Activated CD4-positive, alpha-beta T cell treated with anti-CD3 and anti-CD28 coated beads, Interleukin-2, amount 50 U/mL, for 4 hours (primary cell): ENCODE measurements at places on chromosomes 4 and X.

DNA sequence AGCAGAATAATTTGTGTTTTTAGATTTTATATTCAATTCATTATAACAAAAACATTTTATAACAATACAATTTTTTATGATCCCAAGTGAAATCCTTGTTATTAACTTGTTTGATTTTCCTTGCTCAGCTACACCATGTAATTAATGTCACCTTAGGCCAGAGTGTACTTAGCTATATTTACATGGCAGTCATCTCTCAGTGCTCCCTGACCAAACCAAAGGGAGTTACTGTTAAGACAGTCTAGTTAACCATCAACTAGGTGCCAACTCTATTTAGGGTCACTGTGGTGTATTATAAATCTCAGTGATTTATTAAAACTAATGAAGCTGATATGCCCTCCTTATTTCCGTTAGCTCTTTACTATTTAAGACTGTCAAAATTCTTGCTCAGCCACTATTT lies 44.4 kb downstream of the CCDC158 start:
- DNase-seq: no peak

DNA sequence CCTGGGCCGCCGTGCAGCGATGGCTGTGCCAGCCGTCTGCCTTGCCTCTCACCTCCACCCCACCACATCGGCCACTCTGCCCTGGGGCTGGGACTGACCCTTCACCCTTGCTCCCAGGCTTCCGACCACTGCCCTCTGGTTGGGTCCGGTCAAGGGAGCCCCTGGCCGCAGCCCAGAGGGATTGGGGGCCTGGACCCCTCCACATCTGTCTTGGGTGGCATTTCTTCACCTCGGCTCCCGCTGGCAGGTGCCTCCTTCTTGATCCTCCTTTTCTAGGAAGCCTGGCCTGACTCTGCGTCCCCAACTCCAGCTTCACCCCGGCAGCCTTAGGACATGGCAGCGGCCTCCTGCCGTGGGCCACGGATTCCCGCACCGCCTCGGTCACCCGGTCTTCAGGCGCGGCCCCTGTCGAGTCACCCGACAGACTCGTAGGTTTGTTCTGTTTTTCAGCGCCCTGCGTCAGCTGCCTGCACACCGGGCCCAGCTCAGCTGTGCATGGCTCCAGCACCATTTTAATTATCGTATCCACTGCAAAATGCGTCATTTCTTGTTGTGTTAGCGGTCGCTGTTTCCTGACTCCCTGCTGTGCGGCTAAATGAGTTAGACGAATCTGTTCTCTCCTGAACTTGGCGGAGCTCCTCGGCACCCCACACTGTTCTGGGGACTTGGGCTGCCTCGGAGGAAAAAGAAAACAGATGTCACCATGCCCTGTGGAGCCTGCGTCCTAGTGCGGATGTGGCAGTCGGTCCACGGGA lies 124.0 kb downstream of the FAM53A start:
- DNase-seq: no peak

- DNase-seq: no peak
Observed at GRCh38 chrX:15301924-15302323, 13.5 kb downstream of the ASB11 start.

DNA sequence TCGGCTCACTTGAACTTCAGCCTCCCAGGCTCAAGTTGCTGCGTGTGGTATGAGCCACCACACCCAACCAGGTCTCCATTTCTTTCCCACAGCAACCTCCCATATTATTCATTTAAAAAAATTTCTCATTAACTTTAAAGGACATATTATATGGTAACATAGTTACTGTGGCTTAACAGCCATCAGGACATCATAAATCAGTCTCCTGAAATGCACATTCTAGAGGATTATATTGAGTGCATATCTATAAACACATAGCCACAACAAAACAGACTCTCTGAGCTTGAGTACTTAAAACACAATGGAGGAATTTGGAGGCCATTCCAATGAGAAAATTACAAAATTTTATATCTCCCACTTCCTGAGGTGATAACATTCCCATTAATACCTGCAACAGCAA lies 61.5 kb downstream of the CORIN start:
- no peak for DNase-seq

DNA sequence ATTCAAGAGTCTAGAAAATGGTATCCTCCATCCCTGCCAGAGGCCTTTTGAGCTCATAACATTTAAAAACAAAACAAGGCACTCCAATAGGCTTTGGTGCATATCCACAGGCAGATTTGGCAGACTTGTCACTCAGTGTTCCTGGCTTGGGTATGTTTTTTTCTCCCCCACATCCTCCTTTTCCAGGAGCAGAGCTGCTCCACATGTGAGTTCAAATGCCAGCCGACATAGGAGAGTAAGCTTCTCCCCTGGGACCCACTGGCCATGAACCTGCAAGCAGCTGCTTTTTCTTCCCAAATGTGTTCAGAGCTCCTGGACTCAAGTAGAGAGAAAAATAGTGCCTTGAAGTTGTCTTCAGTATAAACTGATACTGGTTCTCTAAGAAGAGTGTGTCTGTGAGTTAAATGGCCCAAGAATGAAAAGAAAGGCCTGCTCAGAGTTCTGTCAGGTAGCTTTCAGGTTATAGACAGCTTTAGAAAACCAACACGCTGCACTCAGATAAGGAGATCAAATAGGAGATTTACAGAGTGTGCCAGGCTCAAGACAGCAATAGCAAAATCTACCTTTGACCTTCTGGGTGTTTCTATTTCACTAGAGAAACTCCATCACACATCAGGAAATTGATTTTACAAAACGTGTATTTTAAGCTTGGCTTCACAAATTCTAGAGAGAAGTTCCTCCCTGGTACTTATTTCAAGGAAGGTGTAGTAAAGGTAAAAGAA lies 162.5 kb upstream of the GALNT7 start:
- DNase-seq: no peak

DNA sequence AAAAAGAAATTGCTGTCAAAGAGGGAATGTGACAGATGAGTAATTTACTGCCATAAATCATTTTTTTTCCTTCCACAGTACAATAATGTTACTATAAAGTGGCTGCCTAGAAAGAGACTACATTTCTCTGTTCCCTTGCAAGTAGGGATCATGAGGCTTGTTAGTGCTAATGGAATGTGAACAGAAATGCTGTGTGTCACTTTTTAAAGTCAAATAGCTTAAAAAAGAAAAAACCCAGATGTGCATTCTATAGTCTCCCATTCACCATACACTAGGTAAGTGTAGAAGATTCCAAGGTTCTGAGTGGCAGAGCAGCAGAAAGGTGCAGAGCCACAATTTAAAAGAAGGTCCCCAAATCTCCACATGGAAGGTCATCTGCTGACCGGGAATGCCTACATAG lies 328.4 kb downstream of the CAMK2D start:
- DNase-seq: no peak

DNA sequence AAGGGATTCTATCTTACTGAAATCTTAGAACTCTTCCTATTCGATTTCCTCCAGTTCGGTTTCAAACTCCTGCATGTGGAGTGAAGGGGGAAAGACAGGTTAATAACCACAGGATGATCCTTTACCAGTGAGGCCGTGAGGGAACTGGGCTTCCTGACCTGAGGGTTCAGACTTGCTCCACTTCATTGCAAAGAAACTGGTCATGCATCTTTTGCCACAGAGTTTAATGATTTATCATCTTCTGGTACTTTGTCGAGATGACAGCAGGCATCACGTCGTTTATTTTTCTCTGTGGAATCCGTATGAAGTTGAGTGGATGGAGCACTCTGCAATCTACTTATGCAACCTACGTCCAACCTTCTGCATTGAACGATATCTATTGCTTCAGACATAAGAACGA lies 145.9 kb upstream of the NLGN4X start:
- no peak for DNase-seq

DNA sequence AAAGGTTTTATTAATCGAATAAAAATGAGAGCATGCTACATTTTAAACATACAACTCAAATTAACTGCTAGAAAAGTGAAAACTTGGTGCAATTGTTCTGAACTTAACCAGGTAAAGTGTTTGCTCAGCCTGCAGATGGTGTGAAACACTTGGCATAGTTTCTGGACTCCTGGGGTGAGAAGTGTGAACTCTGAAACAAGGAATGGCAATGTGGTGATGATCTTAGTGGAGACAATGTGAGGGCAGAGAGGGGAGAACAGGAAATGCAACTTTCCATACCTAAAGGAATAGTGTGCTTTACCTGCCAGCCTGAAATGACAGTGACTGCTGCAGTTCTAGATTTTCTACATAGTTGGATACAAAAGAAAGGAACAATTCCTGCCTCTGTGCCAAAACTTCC lies 57.4 kb downstream of the CCSER1 start:
- no peak for DNase-seq

- no peak for DNase-seq
Observed at GRCh38 chr4:155688860-155689259, 22.2 kb downstream of the GUCY1A1 start.

DNA sequence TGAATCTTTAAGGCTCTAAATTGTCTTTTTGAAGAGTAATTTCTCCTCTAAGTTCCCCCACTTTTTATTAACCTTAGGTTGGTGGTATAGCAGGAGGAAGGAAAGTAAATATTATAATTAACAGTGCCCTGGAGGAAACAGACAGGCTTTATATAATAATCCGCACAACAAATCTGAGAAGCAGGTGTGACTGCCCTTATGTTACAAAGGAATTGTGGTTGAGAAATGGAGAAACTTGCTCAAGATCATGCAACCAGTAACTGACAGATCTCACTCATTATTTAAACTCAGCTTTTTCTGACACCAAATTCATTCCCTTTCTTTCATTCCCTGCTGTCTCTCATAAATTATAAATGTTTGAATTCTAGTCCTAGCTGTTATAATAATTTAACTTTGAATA lies 282.0 kb downstream of the PPP3CA start:
- no peak for DNase-seq

- no peak for DNase-seq
Observed at GRCh38 chrX:37667141-37667540, 18.4 kb upstream of the XK start.

DNA sequence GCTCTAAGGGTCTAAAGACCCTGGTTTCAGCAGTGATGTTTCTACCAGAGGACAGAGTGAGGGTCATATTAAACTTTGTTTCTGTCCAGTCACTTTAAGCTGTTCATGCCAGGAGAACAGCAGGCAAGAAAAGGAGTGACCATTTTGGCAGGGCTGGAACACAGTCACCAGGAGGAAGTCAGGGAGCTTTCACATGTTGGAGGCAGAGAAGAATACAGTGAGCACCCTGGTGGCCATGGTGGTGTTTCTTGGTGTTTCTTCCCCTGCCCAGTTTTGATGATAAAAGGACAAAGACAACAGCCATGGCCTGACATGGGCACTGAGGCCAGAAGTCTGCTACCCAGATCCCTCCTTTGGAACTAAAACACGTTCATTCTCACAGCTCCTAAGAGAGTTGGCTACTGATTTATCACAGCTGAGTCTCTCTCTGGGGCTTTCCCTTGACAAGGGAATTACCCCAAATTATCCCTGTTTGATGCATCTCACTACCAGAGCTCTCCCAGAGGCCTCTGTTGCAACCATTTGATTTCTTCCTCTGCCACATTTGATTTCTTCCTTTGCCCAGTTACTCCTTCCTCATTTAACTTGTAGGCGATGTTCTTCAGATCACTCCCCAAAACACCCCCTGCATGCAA lies 106.4 kb upstream of the NWD2 start:
- DNase-seq: no peak

DNA sequence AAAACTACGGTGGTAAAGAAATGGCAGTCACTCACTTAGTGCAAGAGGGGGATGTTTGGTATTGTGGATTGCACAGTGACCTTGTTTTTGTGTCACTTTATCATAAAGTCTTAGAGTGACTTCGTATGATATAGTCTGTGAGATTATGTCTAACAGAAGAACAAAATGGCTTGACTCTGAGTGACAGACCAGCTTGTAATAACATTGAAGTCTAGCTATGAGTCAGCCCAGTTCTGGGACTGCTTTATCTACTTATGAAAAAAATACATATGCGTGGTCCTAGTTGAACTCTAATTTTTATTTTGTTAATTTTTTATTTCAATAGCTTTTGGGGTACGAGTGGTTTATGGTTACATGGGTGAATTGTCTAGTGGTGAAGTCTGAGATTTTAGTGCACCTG lies 20.0 kb downstream of the DCLK2 start:
- no peak for DNase-seq

DNA sequence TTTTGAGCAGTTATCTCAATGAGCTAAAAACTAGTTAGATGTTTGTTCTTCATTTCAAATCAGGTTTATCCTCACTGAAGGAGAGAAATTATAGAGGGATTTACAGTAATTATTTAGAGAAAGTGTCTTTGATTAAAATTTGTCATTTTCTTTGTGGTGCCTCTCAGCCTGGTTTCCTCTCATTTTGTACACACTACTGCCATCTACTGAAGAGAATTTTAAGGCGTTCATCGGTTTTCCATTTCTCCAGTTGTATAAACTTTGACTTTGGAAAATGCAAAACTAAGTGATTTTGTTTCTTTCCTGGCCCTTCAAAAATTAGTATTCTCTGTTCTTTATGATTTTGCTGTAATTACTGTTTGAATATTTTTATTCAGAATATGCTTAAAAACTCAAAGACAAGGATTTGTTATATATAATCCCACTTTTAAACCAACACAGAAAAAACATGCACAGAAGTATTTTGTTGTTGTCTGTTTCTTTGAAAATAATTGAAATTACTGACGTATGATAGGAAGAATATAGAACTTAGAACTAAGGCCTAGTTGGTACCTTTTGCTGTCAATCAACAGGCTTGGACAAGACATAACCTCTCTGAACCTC lies 34.4 kb upstream of the ANXA3 start:
- no peak for DNase-seq

- DNase-seq: no peak
Observed at GRCh38 chr4:16890651-16891050, 7.8 kb downstream of the LDB2 start.

DNA sequence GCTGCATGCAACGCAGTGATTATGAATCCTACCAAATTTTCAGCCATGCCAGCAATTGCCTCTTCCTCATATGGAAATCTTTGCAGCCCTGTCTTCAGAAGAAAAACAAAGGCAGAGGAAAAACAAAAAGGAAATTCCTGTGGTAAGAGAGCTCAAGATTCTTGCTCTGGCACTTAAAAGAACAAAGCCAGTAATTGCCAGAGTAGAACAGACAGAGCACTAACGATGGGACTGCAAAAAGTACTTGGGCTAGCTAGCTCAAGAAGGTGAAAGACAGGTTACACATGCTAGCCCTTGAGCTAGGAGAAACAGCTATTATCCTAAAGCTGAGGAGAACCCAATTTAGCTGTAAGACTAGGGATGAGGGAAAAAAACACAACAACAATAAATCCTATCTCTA lies 582.3 kb downstream of the KCNIP4 start:
- no peak for DNase-seq

- no peak for DNase-seq
Observed at GRCh38 chr4:156053174-156053573, 99.5 kb upstream of the CTSO start.

DNA sequence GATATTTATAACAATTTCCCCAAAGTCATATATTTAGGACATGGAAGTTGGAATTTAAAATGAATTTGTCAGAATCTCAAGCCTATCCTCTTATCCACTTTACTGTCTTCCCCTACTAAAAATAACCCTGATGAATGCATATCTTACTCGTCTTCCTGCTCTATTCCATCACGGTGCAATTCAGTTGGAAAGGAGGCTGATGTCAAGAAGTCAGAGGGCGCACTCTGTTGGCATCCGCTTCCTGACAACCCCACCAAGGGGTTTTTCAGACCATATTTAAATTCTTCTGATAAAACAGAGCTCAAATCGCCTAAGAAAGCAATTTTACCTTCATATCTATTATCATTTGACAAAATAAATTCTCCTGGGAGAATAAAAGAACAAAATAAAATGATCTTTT lies 233.5 kb downstream of the ARHGAP24 start:
- no peak for DNase-seq

GRCh38 chr4:20043991-20044390 lies 207.7 kb upstream of the SLIT2 start:
- no peak for DNase-seq
